Suprapubic skin (tissue), 4 donors: ENCODE measurements at places on chromosomes 7 and 10. TPM values are rescaled to one million over a fixed set of nuclear protein-coding genes. Genes with fewer than 3 reads are reported as not detected.

DNA sequence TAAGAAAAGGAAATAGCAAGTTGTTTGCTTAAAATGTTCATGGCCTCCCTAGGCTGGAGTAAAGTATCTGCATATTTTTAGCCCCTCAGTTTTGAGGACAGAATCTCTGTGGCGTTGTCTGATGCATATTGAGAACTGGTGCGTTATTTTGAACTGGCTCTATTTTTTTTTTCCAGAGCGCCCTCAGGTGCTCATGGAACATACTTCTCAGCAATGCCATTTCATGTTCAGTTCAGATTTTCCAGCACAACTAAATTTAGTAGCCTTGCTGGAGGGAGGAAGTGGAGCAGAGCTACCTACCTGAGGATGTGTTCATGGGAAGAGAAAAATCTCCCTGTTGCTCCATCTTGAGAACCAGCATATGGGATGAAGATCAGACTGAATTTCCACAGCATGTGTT lies 870.5 kb downstream of the LRMDA start:
- no peaks in the 10 kb centered on the region for H3K27me3 ChIP-seq
- no peak overlapping the region for H3K4me3 ChIP-seq
- DNase-seq: no peak

GRCh38 chr10:47176903-47177868 lies 122.8 kb upstream of the GDF10 start:
- no peaks in the 10 kb centered on the region for H3K27me3 ChIP-seq
- H3K4me3 ChIP-seq: no peak overlapping the region
- no peak for DNase-seq

GAD2 gene
- not detected for total RNA-seq

DNA sequence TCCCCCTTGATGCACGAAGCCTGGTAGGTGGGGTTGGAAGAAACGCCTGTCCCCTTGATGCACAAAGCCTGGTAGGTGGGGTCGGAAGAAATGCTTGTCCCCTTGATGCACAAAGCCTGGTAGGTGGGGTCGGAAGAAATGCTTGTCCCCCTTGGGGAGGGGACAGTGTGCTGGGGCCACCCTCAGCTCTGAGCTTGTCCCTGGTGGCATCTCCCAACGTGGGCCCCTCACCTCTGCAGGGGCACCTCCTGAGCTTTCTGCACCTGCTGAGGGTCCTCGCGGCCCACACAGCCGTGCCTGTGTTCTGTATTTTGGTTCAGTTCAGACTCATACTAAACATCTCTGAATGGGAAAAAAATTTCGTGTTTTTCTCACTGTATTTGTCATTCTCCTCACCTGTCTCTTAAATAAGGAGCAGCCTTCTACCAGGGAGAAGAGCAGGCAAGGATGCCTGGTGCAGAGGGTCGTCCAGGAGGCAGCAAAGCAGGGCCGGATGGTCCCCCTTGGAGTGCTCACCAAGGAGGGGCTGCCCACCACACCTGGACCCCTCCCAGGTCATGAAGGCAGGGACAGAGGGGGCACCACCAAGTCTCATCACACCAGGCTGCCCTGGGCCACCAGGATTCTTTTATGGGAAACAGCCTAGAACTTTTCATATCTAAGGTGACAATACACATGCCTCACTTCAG lies 24.7 kb downstream of the VIPR2 start:
- peaks cover 20% of the 10 kb centered on the region for H3K27me3 ChIP-seq
- no peaks in the 10 kb centered on the region for H3K4me1 ChIP-seq
- DNase-seq: no peak
- no peak overlapping the region for H3K27ac ChIP-seq
- no peak overlapping the region for H3K4me3 ChIP-seq

DNA sequence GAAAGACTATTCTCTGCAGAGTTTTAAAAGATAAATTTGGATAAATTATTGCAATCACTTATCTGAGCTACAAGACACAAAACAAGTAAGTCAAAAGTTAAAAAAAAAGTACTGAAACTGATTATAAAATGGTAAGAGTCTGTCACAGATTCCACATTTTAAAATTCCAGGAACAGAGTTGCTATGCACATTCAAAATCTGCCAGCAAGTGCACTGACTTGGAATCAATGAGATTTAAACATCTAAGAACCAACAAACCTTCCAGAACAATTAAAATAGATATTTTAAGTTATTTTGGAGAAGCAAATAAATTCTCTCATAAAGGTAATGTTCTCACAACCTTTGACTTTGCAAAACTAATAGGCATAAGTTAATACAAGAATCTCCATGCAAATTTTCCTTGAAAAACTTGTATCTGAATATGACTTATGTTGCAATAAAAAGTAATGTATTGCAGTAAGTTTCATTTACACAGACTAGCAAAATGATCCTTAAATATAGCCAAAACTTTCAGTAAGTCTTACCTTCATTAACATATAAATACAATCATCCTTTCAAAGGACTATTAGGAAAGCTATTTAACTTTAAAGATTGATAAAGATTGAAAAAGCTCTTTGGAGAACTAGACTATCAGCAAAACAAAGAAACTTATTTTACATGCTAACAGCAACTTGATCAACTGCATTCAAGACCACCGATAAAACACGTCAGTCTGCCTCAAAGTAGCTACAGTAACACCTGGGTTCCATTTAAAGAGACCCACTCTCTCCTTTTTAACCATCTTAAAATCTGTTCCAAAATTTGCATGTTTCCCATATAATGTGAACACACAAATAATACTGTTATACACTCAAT lies 4.4 kb downstream of the ETV1 start:
- no peak overlapping the region for H3K27ac ChIP-seq
- no peaks in the 10 kb centered on the region for H3K36me3 ChIP-seq
- H3K27me3 ChIP-seq: no peaks in the 10 kb centered on the region
- no peak for DNase-seq

WASHC2C gene
- total RNA-seq: 31.4 TPM

ADD3 gene
- total RNA-seq: 246 TPM
